ENCODE measurements at places on chromosomes 11 and 22. TPM values are rescaled to one million over a fixed set of nuclear protein-coding genes. Genes with fewer than 3 reads are reported as not detected.

The CRYBA4 gene
- total RNA-seq, result not detected

The OR51I1 gene
- not detected for total RNA-seq

The OR4D5 gene
- total RNA-seq, result not detected

The OSM gene
- total RNA-seq, result not detected

The NNMT gene
- 300 TPM for total RNA-seq

The TSKU gene
- total RNA-seq, result 16.2 TPM
